ENCODE measurements at places on chromosomes 2 and 18.

GRCh38 chr2:207161247-207162123 lies 4.3 kb downstream of the KLF7 start:
- no peak for DNase-seq
- H3K27ac ChIP-seq: no peak overlapping the region
- H3K27me3 ChIP-seq: no peaks in the 10 kb centered on the region

DNA sequence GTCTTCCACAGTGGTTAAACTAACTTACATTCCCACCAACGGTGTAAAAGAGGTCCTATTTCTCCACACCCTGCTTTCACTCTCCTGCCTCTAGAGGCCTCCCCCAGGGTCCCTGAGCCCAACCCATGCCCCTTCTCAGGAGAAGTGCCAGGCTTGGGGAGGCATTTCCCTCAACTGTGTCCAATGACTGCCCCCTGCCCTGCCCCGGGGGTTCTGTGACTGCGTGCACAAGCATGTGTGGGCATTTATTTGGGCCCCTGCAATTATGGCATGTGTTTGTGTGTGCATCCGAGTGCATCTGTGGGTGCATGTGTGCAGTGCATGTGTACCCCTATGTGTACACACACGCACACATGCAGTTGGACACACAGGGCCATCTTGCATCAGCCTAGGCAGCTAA lies 57.3 kb downstream of the INHBB start:
- H3K4me3 ChIP-seq: no peak overlapping the region
- no peaks in the 10 kb centered on the region for H3K36me3 ChIP-seq
- DNase-seq: no peak
- H3K4me1 ChIP-seq: no peaks in the 10 kb centered on the region

- peaks cover 4% of the 10 kb centered on the region for H3K36me3 ChIP-seq
- peak; percentile 14 for DNase-seq
- H3K27me3 ChIP-seq: peaks cover 72% of the 10 kb centered on the region
- H3K4me1 ChIP-seq: peaks cover 23% of the 10 kb centered on the region
- peak overlapping the region; percentile 69 for H3K27ac ChIP-seq
- peak overlapping the region; percentile 92 for H3K4me3 ChIP-seq
Measured at GRCh38 chr2:85754313-85755095, 713 bp downstream of the ATOH8 start.

- peaks cover 36% of the 10 kb centered on the region for H3K4me1 ChIP-seq
- H3K36me3 ChIP-seq: peaks cover 78% of the 10 kb centered on the region
- peak overlapping the region; percentile 84 for H3K27ac ChIP-seq
- DNase-seq: no peak
- no peaks in the 10 kb centered on the region for H3K27me3 ChIP-seq
- H3K4me3 ChIP-seq: peak overlapping the region; percentile 25
Measured at GRCh38 chr2:230430957-230431910, 15.2 kb downstream of the SP100 start.
